ENCODE measurements at places on chromosomes 4 and X.
A peak's percentile ranks its signal among the peaks of the same experiment; 100 is the strongest.

GRCh38 chrX:10931976-10932375 lies 179.2 kb upstream of the HCCS start:
- DNase-seq = no peak

DNA sequence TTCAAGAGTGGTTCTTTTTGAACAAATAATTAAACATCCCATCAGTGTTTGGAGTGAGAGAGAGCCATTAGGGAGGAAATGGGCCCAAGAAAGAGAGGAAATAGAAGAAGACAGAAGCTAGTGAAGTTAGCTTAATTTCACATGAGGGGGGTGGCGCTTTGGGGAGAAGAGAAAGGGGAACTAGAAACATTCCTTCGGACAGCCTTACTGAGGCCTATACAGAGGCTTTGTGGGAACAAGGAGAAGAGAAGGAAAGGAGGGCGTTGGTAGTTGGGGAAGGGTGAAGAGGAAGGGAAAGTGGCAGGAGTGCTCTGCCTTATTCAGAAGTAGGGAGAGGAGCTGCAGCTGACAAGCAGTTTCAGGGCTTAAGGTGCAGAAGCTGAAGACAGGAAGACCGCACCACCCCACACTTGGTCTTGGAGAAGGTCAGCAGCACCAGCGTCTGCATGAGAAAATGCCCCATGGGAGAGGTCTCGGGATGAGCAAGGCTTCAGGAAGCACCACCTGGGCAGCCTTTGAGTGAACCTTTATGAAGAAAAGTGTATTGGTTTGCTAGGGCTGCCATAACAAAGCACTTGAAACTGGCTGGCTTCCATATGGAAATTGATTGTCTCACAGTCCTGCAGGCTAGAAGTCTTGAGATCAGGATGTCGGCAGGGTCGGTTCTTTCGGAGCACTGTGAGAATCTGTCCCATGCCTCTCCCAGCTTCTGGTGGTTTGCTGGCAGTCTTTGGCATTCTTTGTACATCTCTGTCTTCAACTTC lies 85.1 kb downstream of the KIT start:
- DNase-seq = no peak

- no peak for DNase-seq
Observed at GRCh38 chrX:132115792-132116191, 12.0 kb downstream of the FRMD7 start.

GRCh38 chrX:13837290-13837745 lies 20.4 kb upstream of the GPM6B start:
- DNase-seq = no peak

DNA sequence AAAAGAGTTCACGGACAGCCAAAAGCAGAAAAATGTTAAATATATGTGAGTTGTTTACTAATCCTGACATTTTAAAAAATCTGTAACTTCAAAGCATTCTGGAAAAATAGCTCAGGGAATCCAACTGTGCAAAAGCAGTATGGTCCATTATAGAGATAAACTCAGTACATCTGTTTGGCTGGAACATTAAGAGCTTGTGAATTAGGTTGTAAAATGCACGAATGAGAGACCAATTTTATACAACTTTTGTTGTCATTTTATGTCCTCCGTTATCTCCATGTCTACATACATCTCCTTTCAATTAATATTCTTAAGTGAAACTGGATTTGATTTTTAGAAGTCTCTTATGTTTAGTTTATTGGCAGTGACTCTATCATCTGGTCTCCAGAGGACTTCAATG lies 367.0 kb upstream of the ATOH1 start:
- DNase-seq = no peak

GRCh38 chr4:174210952-174211490 lies 72.4 kb downstream of the FBXO8 start:
- DNase-seq = no peak

- no peak for DNase-seq
Observed at GRCh38 chr4:44984083-44984482, 257.7 kb upstream of the GNPDA2 start.

DNA sequence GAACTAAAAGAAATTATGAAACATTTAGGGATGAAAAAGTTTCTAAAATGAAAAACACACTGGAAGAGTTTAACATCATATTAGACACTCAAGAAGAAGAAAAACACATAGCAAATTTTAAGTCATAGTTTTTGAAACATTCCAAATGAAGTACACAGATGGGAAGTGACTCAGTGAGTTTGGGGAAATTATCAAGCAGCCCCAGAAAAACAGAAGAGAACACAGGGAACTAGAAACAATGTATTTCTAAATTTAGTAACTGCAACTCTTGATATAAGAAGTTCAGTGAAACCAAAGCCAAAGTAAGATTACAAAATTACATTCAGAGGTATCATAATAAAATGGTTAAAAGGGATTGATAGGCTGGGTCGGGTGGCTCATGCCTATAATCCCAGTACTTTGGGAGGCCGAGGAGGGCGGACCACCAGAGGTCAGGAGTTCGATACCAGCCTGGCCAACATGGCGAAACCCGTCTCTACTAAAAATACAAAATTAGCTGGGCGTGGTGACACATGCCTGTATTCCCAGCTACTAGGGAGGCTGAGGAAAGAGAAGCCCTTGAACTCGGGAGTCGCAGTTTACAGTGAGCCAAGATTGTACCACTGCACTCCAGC lies 461.2 kb downstream of the KCTD8 start:
- DNase-seq = no peak

DNA sequence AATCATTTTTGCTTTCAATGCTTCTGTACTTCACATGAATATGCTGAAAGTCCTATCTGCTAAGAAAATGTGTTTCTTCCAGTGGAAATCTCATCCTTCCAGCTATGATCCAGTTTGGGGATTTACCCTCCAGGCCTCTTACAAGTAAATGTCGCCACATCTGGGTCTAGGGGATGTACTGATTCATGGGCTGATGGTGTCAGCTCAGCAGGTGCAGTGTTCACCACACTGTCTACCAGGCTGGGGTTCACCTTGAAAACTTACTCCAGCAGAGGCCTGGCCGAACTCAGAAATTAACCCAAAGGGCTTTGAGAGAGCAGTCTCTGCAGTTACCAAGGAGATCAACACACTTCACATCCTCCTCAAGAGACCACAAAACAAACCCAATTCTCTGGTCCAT lies 154.3 kb downstream of the TSPAN5 start:
- DNase-seq = no peak

DNA sequence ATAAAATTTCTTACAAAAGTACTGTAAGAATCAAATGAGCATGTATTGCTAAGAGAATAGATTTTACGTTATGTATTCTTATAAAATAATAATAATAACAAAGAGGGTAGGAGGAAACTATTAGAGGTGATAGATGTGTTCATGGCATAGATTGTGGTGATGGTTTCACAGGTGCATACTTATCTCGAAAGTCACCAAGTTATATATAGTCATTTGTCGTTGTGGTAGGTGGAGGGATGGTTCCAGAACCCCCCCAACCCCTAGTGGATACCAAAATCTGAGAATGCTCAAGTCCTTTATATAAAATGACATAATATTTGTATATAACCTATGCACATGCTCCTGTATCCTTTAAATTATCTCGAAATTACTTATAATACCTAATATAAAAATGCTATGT lies 36.7 kb upstream of the H2AZ1 start:
- DNase-seq = no peak

GRCh38 chr4:99807666-99808065 lies 9.0 kb upstream of the DAPP1 start:
- DNase-seq = no peak

GRCh38 chrX:34813618-34814017 lies 129.0 kb upstream of the FAM47B start:
- no peak for DNase-seq

- no peak for DNase-seq
Observed at GRCh38 chr4:26450418-26450817, 39.9 kb downstream of the CCKAR start.

DNA sequence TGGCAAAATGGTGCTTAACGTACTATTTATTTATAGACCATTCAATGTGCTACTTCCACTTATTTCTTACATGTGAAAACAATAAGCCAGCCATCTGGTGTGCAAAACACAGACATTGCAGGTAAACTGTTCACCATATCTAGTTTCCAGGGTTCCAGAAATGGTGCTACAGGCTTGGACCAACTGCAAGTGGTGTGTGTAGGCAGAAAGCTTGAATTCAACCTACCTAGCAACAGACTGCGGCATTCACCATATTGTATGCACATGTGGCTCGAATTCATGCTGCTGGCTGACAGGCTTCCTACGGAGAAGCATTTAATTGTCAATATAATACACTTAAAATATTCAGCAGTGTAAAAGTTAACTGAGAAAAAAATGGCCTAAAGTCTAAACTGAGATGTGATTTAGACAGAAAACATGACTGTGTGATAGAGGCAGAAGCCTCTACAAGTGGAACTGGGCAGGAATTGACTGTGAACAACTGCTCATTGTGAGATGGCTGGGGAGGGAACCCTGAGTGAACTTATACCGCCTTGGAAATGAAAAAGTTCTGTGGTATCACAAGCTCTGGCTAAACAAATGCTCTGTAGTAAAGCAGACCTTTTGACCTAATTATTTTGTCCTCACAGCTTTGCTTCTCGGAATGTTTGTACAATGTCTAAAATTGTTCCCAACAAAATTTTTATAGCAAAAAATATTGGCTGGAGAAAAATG lies 434.7 kb downstream of the GRIA2 start:
- DNase-seq = no peak

- no peak for DNase-seq
Observed at GRCh38 chrX:101395789-101396188, 5.0 kb downstream of the RPL36A start.

DNA sequence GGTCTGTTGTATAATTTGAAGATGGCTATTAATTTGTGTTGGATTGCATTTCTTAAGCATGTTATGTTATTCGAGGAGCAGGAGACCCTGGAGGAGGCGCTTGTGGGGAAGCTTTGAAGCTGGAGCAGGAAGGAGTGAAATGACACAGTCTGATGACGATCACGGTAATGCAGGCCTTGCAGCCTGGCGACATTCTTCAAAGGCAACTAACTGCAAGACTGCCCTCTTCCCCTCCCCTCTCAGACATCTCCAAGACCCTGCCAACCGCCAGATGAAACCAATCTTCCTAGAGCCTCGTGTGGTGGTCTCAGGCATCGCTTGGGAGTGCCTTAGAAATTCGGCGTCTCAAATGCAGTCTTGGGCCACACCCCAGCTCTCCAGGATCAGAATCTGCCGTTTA lies 16.1 kb downstream of the CLCN4 start:
- DNase-seq = no peak

DNA sequence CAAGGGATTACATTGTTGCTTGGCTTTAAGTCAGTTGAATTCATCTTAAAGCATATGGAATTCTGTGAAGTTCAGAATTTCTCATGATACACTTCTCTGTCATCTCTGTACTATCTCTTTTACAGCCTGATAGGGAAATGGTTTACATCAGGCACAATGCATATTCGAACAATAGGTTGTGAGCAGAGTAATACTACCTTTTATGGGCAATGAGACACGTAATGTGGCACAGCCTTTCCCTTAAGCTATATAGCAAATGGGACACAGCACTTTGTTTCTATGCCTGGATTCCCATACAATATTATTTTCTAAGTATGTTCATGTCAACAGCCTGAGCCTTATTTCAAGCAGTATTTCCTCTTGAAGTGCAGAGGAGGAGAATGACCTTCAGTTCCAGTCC lies 58.4 kb downstream of the SYNPO2 start:
- DNase-seq = no peak

GRCh38 chrX:94977562-94977961 lies 1303.6 kb downstream of the FAM133A start:
- DNase-seq = no peak

GRCh38 chr4:78544678-78545077 lies 6.9 kb upstream of the ANXA3 start:
- DNase-seq = peak; percentile 32

DNA sequence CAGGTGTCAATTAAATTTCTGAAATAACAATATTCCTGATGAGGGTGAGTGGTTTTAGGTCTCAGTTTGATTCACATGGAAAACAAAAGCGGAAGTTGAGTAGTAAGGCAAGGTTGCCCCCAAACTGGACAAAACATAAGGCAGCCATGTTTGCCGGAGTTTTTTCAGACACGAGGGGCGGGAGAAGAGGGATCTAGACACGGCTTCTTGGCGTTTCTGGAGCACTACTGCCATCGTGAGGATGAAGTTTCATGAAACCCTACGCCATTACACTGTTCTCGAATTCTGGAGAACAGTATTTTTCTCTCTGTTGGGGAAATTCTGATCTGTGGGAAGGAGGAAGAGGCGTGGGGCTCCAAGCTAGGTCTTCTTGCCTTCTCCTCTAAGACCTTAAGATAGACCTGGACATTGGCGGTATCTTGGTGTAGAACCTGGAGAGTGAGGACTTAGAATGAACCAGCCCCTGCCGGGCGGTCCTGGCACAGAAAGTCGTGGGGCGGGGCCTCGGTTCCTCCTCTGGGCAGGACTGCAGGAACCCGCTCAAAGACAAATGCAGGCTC lies 160.3 kb downstream of the OR13H1 start:
- peak; percentile 70 for DNase-seq

DNA sequence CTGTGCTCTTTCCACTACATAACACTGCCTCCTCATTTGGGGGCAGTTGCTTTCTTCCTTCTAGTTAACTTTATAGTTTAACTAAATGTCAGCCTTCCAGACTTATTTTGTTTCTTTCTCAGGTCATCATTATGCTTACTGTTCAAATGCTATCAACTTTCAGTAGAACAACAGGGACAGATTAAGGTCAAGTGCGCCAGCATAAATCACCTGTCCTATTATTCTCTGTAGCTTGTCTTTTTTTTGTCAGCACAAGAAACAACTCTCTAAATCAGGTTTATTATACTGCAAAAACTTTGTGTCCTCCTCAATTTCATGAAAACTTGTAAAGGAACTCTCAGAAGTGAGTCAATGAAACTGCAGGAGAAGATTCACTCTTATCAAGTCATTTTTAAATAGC lies 19.6 kb downstream of the SPANXA2 start:
- DNase-seq = no peak

- DNase-seq = no peak
Observed at GRCh38 chr4:48247878-48248558, 21.6 kb downstream of the TEC start.
